ENCODE measurements at places on chromosomes 11 and 22. TPM values are rescaled to one million over a fixed set of nuclear protein-coding genes. Genes with fewer than 3 reads are reported as not detected.

- peak; percentile 52 for DNase-seq
Observed at GRCh38 chr11:68313574-68314202, 1.3 kb downstream of the LRP5 start.

DNA sequence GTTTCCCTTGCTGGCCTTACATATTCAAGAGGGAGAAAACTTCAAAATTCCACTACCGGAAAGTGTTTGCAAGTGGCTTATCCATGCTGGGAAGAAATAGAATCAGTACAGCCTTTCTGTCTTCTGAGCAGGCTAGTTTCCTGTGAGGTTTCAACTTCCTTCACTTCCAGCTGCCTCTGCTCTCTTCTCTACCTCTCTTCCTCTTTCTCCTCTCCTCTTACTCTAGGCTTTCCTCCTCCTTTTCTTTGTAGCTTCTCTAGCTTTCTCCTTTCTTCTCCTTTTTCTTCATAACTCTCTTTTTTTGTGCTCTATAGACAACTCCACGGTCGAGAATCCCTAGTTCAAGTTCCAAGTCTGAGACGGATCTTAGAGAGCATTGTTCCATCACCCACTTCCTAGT is 421.8 kb downstream of the ETS1 start:
- no peak for DNase-seq

- DNase-seq = no peak
Observed at GRCh38 chr22:31097941-31098631, 9.3 kb downstream of the SELENOM start.

CHST1 gene
- total RNA-seq = 1.0 TPM
